ENCODE measurements at places on chromosomes 4 and X. TPM values are rescaled to one million over a fixed set of nuclear protein-coding genes. Genes with fewer than 3 reads are reported as not detected.

DNA sequence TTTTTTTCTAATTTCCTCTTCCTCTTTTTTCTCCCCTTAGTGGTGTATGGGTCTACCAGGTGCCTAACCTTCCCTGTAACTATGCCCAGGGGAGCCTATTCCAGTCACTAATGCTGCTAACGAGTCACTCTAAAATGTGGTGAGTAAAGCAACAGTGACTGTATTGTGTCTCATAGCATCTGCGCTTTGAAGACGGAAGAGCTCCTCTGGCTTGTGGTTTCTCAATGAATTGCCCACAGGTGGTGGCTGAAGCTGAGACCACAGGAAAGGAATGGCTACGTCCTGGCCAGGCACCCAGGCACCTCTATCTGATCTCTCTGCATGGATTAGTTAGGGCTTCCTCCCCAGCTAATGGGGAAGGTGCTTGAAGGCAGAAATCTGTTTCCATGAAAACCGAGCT lies 763.5 kb upstream of the FRG1 start:
- no peak for DNase-seq

- DNase-seq = no peak
Measured at GRCh38 chr4:85773372-85773771, 298.4 kb downstream of the ARHGAP24 start.

DNA sequence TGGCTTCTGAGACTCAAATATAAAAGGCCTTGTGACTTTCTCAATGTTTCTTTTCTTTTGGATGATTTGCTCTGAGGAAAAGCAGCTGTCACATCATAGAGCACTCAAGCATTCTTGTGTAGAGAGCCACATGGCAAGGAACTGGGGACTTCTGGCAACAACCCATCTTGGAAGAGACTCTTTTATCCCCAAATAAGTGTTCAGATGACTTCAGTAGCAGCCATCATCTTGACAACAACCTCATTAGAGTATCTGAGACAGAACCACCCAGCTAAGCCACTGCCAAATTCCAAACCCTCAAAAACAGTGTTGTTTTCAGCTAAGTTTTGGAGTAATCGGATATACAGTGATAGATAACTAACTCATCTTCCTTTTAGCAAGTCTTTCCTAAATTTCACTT lies 1431.7 kb upstream of the IGFBP7 start:
- DNase-seq = no peak

DNA sequence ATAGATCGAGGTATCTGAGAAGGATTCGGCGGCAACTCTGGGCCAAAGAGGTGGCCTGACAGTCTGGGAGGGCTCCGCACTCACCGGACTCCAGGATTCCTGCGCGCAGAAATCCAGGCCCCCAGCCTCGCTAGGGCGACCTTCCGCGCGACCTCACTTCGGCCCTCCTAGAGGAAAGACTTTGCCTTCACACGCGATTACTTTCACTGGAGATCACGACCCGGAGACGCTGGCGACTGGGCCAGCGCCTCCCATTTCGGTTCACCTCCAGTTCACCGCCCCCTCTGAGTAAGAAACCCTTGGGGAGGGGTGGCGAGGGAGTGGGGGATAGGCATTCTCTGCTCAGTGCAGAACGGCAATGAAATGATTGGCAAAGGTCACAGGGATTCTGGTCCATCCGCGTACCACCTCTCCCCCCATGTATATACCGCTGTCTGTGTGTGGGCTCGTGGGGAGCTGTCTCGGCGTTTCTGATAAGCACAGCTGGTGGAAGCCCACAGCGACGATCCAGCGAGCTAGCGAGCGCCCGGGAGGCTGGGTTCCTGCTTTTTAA lies 2.5 kb downstream of the POU3F4 start:
- DNase-seq = no peak

GRCh38 chr4:123836851-123837595 lies 440.4 kb downstream of the SPRY1 start:
- DNase-seq = no peak

GRCh38 chrX:40420899-40421729 lies 159.7 kb upstream of the ATP6AP2 start:
- no peak for DNase-seq

Gene F11
- not detected for polyA plus RNA-seq

Gene MSX1
- polyA plus RNA-seq = not detected

DNA sequence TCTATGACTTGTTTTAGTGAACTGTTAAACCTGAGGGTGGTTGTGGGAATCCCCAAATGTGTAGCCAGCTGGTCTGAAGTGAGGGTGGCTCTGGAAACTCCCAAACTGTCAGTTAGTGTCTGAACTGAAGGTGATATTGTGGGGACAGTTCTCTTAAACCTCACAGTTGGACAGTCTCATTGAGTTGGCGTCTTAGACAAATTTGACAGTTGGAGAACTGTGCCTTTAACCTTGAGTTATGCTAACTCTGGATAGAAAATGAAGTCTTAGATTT lies 20.7 kb upstream of the CTSO start:
- DNase-seq = no peak

Gene RAB40AL
- polyA plus RNA-seq = not detected

Gene SRPX2
- not detected for polyA plus RNA-seq

Gene NPNT
- polyA plus RNA-seq = not detected

Gene SSX7
- polyA plus RNA-seq = not detected

GRCh38 chr4:10256203-10256602 lies 139.6 kb upstream of the WDR1 start:
- DNase-seq = no peak

DNA sequence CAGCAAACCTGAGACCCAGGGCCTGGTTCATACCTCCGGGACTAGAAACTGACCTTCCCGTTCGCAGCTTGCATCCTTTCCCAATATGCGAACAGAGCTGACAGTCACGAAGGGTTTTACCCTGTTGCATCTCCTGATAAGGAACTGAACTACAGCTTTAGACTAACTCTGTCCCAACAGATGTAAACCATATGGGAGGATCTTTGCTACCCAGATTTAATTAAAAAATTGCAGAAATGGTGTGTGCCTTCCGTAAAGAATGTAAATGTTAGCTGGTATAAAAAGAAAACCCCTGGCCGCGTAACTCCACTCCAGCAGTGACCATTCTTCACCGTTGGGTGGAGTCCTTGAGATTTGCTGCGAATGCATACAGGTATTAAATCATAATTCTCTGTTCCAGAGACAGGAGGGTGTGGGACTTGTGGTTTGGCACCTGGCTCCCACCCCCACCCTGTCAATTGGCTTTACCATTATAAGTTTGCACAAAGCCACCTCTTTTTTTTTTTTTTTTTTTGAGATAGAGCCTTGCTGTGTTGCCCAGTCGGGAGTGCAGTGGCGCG lies 40.6 kb upstream of the SORCS2 start:
- no peak for DNase-seq

DNA sequence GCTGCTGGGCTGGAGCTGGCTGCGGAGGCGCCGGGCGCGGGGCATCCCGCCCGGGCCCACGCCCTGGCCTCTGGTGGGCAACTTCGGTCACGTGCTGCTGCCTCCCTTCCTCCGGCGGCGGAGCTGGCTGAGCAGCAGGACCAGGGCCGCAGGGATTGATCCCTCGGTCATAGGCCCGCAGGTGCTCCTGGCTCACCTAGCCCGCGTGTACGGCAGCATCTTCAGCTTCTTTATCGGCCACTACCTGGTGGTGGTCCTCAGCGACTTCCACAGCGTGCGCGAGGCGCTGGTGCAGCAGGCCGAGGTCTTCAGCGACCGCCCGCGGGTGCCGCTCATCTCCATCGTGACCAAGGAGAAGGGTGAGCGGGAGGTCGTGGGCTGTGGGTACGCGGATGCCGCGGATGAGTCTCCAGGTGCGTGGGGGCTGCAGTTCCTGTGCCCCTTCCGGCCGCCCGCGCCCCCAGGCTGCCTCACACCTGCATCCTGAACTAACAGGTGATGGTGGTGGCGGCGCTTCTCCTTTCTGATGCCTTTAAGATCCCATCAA lies 499 bp downstream of the CYP2U1 start:
- no peak for DNase-seq

DNA sequence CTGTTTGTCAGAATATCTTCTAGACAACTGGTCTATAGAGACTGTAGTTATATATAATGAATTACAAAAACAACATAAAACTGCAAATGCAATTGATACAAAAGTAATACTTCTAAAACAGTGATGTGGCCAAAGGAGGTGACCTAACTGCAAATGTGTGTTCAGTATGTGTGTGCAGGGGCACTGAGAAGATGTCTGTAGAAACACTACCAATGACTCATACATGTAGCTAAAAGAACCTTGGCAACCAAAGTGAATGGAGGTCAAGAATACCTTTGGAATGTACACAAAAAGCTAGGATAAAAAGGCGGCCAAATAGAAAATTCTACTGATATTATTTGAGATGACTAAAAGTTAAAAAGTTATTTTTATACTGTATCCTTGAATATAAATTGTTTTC lies 261.8 kb downstream of the CAMK2D start:
- no peak for DNase-seq

GRCh38 chr4:155966731-155967395 lies 13.2 kb upstream of the CTSO start:
- no peak for DNase-seq

GRCh38 chr4:182502064-182502463 lies 258.9 kb downstream of the TENM3 start:
- DNase-seq = no peak

Gene FMR1NB
- not detected for polyA plus RNA-seq

DNA sequence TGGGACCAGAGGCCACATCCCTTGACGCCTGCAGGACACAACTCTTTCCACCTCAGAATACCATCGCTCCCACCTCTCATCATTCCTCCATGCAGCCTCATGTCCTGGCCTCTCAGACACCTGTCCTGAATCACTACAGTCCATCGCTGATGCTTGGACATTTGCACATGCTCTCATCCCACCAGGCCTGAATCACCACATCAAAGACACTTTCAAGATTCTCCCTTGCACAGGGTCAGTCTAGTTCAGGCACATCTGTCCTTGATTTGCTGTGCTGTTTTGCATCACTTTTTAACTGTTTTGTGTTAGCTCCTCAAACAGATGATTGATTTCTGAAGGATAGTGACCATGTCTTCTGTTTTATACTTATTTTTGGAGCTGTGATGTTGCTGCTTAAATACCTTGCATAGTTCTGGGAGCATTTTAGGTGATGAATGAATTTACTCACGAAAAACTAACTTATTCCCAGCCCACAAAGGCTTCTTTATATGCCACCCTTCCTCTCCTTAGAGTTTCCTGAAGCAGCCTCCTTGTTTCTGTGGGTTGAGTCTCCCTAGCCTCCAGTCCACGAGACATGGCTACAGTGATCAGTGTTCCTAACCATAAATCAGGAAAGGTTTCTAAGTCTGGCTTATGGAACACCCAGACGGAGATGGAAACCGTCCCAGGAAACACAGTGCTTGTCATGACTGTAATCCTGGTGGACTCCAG lies 2.6 kb downstream of the FAM114A1 start:
- DNase-seq = no peak

Gene PPEF2
- not detected for polyA plus RNA-seq

- no peak for DNase-seq
Measured at GRCh38 chrX:9758021-9758638, 7.5 kb downstream of the GPR143 start.

DNA sequence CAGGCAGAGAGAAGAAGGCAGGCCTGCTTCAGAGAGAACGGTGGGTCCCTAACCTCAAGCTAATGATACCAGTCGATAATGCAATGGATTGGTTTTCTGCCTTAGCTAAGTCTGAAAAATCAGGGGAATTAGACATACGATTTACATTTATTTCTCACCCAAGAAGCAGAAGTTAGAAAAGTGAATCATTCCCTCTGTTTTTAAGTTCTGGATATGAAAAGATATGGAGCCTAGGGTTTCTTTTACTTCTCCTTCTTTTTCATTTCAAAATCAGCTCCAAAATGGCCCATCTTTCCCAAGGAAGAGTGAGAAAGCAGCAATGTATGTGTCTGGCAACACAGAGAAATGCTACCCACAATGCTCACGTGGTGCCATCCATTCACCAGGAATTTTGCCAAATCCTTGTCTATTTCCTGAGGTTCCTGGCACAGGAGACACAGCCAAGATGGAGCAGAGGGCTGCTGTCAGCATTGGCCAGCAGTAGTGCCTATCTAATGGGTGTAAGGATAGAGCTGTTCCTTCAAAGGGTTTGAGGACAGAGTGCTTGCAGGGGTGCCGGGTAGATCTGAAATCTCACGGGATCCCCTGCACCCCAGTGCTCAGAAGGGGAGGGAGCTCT lies 231.5 kb downstream of the MAML3 start:
- DNase-seq = no peak

Gene FRAS1
- not detected for polyA plus RNA-seq

DNA sequence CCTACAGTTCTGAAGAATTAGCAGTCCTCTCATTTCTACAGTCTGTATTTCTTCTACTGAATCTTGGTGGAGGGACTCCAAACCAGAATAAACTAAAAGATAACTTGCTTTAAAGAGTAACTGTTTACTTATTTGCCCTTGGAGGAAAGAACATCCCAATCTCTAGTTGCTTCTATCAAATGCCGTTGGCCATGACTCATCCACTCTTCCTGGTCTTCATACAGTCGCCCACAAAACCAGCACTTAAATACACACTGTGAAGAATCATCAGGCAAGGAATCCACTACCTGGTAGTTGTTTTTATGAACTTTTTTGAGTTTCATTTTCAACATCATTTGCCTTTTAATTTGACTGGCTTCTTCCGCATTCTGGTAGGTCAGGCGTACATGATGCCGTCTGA lies 14.2 kb downstream of the ZNF518B start:
- DNase-seq = no peak

DNA sequence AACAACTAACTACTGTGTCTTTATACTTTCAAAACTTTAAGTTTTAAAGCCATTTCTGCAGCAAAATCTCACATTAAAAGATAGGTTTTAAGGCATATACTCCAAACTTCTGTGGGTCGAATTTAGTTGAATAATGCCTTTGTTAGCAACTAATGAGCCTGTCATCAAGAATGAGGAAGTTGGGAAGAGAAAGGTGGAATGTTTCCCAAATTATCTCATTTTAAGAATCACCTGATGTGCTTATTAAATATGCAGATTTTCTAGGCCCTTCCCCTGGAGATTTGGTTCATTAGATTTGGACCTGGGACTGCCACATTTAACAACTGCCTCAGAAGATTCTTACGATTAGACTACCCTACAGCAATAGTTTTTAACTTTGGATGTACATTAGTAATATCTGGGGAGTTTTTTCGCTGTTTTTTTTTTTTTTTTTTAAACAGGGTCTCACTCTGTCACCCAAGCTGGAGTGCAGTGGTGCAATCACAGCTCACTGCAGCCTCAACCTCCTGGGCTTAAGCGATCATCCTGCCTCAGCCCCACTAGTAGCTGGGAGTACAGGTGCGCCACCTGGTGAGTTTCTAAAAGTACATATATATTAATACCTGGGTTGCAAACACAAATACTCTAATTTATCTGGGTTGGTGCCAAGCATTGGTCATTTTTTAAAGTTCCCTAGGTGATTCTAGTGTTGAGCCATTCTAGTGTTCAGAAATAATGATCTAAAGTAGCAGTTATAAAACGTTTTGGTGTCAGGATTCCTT lies 16.1 kb upstream of the TASL start:
- peak; percentile 16 for DNase-seq

Gene SCD5
- polyA plus RNA-seq = 2.6 TPM

GRCh38 chrX:134935276-134935675 lies 55.5 kb upstream of the SMIM10 start:
- no peak for DNase-seq

Gene NMU
- polyA plus RNA-seq = 2.2 TPM

- DNase-seq = no peak
Measured at GRCh38 chrX:107936434-107936730, 45.8 kb downstream of the TEX13B start.

Data from CD8-positive, alpha-beta memory T cell (primary cell).